ENCODE measurements at places on chromosomes 6 and 20. TPM values are rescaled to one million over a fixed set of nuclear protein-coding genes. Genes with fewer than 3 reads are reported as not detected.

- DNase-seq = no peak
- H3K27me3 ChIP-seq = peaks cover 2% of the 10 kb centered on the region
- no peak overlapping the region for H3K4me3 ChIP-seq
- H3K27ac ChIP-seq = no peak overlapping the region
- H3K4me1 ChIP-seq = no peaks in the 10 kb centered on the region
- no peaks in the 10 kb centered on the region for H3K36me3 ChIP-seq
These were observed 533.6 kb downstream of the HAO1 start for GRCh38 chr20:7406671-7407070.

GRCh38 chr6:75935473-75935793 lies 137.0 kb downstream of the IMPG1 start:
- DNase-seq = no peak
- H3K4me1 ChIP-seq = peaks cover 7% of the 10 kb centered on the region
- H3K4me3 ChIP-seq = no peak overlapping the region

- peak; percentile 23 for DNase-seq
- H3K27me3 ChIP-seq = no peaks in the 10 kb centered on the region
- no peak overlapping the region for H3K27ac ChIP-seq
- H3K4me3 ChIP-seq = no peak overlapping the region
- H3K4me1 ChIP-seq = peaks cover 64% of the 10 kb centered on the region
These were observed 171.5 kb downstream of the CDKAL1 start for GRCh38 chr6:20705741-20706140.

DNA sequence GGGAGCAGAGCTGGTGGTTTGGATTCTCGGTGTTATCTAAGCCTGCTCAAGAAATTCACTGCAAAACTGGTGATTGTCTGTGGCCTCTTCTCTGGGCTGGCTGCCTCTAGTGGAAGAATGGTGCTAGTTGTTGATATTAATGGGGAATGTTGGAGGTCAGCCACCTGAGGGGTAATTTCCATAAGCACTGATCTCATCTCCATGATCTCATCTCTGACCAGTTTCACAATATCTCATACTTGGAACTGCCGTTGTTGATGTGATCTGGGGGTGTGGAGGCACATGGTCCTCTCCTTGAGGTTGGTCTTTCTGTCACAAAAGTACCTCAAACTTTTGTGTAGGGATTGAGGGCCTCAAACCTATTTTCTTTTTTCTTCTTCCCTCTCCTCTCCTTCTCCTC lies 102.6 kb downstream of the CD109 start:
- no peak overlapping the region for H3K4me3 ChIP-seq
- peak; percentile 13 for DNase-seq
- H3K27me3 ChIP-seq = no peaks in the 10 kb centered on the region
- peaks cover 9% of the 10 kb centered on the region for H3K4me1 ChIP-seq
- no peak overlapping the region for H3K27ac ChIP-seq

DNA sequence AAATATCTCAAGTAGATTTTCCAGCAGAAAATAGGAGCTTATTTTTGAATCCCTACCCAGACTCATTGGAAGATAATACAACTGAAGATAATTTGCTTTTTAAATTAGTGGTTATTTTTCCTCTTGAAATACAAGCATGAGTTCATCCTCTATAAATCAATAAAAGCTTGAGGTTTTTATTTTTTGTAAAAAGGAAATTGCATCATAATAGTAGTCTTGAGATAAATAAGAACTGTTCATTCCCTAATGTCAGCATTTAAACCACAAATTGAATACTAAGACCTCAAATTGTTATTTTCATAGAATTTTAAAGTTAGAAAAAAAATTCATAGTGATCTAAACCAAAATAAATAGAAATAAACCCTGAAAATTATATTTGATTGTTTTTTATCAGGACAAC lies 719.1 kb downstream of the CD109 start:
- no peaks in the 10 kb centered on the region for H3K36me3 ChIP-seq
- no peak overlapping the region for H3K4me3 ChIP-seq
- H3K4me1 ChIP-seq = no peaks in the 10 kb centered on the region
- no peaks in the 10 kb centered on the region for H3K27me3 ChIP-seq
- DNase-seq = no peak

- H3K27ac ChIP-seq = no peak overlapping the region
- no peaks in the 10 kb centered on the region for H3K36me3 ChIP-seq
- no peak for DNase-seq
These were observed 52.7 kb downstream of the DLL1 start for GRCh38 chr6:170237999-170238740.

Gene UNC93A
- total RNA-seq = not detected

DNA sequence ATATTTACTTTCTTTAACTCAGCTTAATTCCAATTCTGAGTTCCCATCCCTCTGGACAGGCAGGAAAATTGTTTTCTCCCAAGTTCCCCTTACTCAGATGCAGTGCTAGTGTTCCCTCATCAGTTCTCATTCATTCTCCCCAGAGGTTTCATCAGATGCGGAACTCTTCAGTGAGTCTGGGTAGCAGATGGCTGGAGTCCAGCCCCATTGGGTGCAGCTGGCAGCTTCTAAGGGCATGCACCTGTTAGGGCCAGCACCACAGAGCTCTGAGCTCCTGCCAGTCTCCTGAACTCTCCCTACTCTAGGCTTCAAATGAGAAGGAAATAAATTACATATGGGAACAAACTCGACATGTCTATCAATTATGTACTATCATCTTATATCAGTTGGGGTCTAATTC lies 76.6 kb downstream of the SOD2 start:
- no peak for DNase-seq
- H3K4me3 ChIP-seq = no peak overlapping the region
- peaks cover 10% of the 10 kb centered on the region for H3K36me3 ChIP-seq

DNA sequence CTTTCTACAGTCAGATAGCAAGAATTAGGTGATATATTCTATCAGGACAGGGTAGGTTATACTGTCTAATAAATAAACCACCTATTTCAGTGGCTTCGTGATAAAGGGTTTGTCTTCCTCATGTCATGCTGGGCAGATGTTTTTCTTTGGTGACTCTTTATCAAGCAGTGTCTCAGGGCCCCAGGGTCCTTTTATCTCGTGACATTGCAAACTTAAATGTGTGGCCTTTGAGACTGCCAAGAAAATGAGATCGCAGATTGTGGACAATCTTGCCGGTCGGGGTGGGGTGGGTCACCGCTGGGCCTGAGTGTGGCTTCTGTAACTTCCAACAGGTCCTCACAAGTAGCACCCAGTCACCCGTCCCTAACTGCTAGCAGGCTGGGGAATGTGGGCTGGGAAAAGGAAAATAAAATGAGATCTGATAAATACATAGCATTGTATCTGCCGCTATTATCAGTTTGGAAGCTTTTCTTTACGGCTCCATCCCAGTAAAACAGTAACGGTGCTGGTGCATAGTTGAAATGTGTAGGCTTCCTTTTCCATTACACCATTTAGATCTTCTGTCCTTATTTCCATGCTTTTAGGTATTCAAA lies 50.5 kb upstream of the BMP6 start:
- H3K36me3 ChIP-seq = no peaks in the 10 kb centered on the region
- H3K4me1 ChIP-seq = no peaks in the 10 kb centered on the region
- H3K27ac ChIP-seq = no peak overlapping the region
- H3K27me3 ChIP-seq = peaks cover 8% of the 10 kb centered on the region

Gene WFDC5
- 0.23 TPM for total RNA-seq

DNA sequence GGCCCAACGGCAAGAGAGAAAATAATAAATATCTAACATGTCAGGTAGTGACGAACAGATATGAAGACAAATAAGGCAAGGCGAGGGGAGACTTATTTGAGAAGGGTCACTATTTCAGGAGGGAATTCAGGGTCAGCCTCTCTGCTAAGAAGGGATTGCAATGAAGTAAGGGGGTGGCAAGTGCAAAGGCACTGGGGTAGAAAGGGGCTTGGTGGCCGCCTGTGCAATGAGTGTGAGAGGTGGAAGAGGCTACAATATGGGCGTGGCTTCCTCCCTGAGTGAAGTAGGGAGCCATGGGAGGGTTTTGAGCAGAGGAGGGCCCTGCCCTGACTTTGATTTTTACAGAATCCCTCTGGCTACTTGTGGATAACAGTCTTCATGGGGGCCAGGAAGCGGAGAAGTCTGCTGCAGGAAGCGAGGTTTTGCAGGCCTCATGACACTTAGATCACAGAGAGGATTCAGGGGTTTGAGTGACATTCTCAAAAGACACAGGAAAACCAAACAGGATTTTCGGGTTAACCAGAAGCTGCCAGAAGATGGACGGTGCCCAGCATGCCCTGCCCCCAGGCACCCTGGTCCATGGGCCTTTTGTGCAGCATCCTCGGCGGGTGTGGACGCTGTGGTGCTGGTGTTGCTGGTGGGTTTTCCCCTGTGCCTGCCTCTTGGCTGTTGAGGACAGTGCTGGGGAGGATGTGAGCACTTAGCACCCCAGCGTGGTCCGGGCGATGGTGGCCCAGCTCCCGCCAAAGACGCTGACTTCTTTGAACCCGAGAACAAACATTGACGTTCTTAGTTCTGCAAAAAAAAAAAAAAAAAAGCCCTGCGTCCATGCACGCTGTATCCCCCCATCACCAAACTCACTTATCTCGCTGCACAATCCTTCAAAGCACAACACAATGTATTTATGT lies 124.2 kb upstream of the PTPN1 start:
- no peaks in the 10 kb centered on the region for H3K36me3 ChIP-seq
- H3K4me3 ChIP-seq = no peak overlapping the region
- H3K27me3 ChIP-seq = peaks cover 6% of the 10 kb centered on the region
- H3K27ac ChIP-seq = peak overlapping the region; percentile 58
- DNase-seq = peak; percentile 71

- peaks cover 12% of the 10 kb centered on the region for H3K4me1 ChIP-seq
- H3K4me3 ChIP-seq = no peak overlapping the region
- DNase-seq = no peak
- H3K36me3 ChIP-seq = no peaks in the 10 kb centered on the region
- H3K27ac ChIP-seq = no peak overlapping the region
These were observed 1320.1 kb upstream of the GJE1 start for GRCh38 chr6:140812636-140813035.

- H3K36me3 ChIP-seq = peaks cover 7% of the 10 kb centered on the region
- no peak for DNase-seq
- H3K4me3 ChIP-seq = no peak overlapping the region
- no peak overlapping the region for H3K27ac ChIP-seq
These were observed 272.2 kb downstream of the KCNQ5 start for GRCh38 chr6:72894091-72894490.

- H3K4me3 ChIP-seq = no peak overlapping the region
- DNase-seq = no peak
- H3K27ac ChIP-seq = no peak overlapping the region
These were observed 12.4 kb upstream of the HMGN3 start for GRCh38 chr6:79246891-79247290.

DNA sequence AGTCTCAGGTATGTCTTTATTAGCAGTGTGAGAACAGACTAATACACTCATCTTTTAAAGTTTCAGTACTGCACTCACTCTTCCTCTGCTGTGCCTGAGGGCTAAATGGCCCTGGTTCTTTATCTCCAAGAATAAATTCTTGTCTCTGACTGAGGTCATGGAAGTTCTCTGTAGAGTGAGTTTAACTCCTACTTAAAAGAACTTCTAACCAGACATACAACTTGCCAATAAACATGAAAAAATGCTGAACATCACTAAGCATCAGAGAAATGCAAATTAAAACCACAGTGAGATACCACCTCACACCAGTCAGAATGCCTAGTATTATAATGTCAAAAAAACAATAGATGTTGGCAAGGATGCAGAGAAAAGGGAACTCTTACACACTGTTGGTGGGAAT lies 73.6 kb downstream of the ADAT2 start:
- H3K27ac ChIP-seq = no peak overlapping the region
- no peak for DNase-seq
- peaks cover 15% of the 10 kb centered on the region for H3K27me3 ChIP-seq
- H3K4me1 ChIP-seq = no peaks in the 10 kb centered on the region
- no peak overlapping the region for H3K4me3 ChIP-seq

Gene DEF6
- total RNA-seq = 86.6 TPM

DNA sequence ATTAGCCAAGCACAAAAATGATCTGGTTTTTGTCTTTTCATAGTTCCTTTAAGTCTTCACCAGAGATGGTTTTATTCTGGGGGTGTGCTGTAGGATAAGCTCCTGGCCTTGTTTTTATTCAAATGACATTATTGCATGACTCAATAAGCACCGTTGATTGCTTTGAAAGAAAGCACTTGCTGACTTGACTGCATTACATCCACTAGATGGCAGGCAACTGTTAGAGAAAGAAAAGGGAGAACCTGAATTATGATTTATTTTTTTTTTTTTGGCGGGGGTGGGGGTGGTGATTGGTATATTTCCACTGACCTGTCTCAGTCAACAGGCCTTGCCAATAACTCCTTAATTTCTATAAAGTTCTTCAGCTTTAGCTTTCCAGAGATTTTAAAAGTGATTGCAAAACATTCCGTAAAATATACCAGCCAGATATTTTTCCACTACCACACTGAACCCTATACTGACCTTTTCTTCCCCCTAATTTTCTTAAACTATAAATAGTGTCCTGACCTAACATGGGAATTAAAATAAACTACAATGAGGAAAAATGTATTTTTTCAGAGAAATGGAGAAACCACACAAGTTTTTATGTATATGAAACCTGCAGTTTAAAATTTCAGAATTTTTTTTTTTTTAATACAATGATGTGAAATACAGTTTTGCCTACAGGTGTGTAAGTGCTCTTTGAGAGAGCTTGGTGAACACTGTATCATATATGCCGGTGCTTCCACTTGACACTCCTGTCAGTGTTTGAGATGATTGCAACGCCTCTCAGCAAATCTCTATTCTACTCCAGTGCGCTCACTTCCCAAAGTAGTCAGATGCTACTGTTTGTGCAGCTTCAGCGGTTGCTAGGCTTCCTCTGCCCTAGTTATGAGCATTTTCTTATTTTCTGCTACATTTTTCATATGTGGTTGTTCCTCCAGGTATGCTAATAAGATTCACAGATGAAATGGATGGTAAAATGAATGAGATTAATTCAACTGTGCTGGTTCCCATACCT lies 274.3 kb downstream of the CD109 start:
- H3K27me3 ChIP-seq = peaks cover 1% of the 10 kb centered on the region
- H3K36me3 ChIP-seq = no peaks in the 10 kb centered on the region
- no peak overlapping the region for H3K27ac ChIP-seq
- H3K4me1 ChIP-seq = no peaks in the 10 kb centered on the region
- peak; percentile 8 for DNase-seq

DNA sequence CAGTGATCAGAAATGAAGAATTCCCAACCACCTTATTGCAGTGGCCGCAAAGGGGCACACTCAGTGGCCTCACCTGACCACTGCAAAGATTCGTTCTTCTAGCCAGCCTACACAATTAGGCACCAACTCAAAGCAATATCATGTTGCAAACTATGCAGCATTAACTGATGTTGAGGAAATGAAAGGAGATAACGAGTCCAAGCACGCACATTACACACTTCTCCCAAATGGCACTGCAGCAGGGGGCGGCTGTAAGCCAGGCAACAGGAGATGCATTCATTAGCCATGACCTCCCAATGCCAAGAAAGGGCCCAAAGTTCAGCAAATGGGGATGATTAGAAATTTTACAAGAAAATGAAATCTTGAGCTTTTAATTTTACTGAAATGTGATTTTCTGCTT lies 39.3 kb downstream of the ATXN1 start:
- no peak overlapping the region for H3K27ac ChIP-seq
- H3K36me3 ChIP-seq = peaks cover 5% of the 10 kb centered on the region
- peaks cover 41% of the 10 kb centered on the region for H3K4me1 ChIP-seq
- no peak overlapping the region for H3K4me3 ChIP-seq
- H3K27me3 ChIP-seq = no peaks in the 10 kb centered on the region

DNA sequence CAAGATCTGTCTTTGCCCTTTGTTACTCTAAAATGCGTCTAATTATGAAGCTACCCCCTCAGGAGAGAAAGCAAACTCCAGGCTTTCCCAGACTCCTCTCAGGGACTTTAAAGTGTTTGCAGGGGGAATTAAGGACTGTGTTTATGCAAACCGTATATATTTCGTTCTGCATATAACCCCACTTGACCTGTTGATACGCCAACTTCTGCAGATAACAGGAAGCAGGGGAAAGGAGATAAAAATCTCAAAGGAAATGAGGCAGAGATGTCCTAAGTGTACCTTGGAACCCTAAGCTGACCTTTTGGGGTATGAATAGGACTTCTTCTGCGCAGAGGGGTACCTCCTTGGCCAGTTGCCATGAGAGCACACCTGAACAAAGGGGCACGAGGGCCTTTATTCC lies 8.1 kb downstream of the SYCP2L start:
- peaks cover 17% of the 10 kb centered on the region for H3K27me3 ChIP-seq
- no peak overlapping the region for H3K27ac ChIP-seq
- DNase-seq = no peak

Measured in activated CD4-positive, alpha-beta T cell treated with anti-CD3 and anti-CD28 coated beads for 36 hours (primary cell).